ENCODE measurements at places on chromosomes 13 and 19.

- DNase-seq: no peak
Observed at GRCh38 chr19:47469363-47469700, 2.4 kb downstream of the SLC8A2 start.

GRCh38 chr19:42528354-42529247 is at the start of gene CEACAM1:
TSS of gene CEACAM1 (minus strand) at chr19:42528481. CDS start at chr19:42528374, 107 bp downstream.
- DNase-seq: peak; percentile 28

DNA sequence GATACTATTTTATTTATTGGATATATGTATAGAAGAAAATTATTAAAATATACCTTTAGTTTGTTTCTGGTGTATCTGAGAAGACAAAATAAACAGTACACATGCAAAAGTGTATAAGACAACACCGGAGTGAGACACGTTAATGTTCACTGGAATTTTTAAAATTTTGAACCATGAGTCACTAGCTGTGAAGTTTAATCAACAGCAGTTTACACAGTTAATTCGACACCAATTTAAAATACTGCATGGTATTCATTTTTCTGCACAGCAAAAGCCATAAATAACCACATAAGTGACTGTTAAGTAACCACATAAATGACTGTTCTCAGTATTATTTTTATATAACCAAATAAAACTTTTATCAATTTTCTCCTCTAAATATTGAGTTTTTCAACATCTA is 418.7 kb upstream of the NBEA start:
- DNase-seq: no peak

DNA sequence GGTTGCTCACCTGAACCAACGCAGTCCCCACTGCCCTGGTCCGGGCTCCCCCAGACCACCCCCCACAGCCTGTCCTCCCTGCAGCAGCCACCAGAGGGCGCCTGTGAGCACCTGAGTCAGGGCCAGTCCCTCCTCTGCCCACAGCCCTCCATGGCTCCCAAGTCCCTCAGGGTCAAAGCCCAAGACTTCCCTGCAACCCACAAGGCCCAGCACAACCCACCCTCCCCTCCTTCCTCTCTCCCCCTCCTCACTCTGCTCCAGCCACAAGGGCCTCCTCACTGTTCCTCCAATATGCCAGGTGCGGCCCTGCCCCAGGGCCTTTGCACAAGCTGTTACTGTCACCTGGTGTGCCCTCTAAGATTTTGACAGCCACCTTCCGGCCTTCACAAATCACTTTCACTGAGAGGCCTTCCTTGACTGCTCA is 10.9 kb downstream of the GNA15 start:
- peak; percentile 80 for DNase-seq

DNA sequence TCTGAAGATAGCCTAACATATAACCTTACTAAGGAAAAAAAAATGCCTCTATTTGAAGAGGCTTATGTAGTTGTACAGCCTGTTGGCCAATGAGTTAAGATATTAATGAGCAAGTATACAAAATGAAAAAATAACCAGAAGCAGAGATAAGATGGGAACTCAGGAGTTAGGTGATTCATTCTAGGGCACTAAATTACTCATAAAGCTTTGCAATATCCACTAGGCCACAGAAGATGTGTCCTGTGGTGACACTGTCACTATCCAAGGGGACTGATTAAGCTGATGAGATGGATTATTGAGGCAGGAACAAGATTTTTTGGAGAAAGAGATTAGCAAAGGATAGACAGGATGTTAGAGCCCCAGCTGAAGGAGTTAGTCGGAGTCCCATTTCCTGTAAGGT is 99.6 kb downstream of the LIG4 start:
- DNase-seq: no peak

GRCh38 chr19:49338691-49339300 is 3.6 kb downstream of the CD37 start:
- DNase-seq: no peak

DNA sequence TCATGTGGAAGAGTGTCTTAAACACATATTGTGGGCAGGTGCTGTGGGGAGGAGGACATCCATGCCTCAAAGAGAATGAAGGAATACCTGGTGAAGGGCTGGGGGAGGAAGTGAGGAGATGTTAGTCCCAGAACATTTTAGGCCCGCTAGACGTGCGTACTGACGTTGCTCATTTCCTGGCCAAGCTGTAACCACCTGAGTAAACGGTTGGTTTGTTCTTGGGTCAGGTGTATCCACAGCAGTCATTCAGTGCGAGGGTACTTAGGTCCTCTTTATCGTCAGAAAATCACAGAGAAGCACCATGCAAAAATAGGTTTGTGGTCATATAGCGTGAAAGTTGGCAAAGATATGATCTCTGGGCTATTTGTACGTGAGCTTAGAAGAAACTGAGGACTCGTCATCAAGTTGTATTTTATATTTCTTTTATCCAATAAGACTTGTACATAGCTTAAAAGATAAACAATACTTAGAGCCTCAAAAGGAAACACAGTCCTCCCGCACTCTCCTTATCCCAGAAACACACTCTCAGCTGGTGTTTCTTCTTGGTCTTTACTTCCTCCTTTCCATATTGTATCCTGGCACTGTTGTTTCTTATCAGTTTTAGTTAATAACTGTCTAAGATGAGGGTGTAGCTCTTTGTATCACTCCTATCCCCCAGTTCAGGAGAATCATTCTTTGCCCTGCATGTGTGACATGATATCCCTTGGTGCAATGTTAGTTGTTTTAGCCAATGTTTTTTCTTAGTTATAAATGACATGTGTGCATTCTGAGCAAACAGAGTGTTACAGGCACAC is 52.0 kb downstream of the ARHGEF7 start:
- no peak for DNase-seq

DNA sequence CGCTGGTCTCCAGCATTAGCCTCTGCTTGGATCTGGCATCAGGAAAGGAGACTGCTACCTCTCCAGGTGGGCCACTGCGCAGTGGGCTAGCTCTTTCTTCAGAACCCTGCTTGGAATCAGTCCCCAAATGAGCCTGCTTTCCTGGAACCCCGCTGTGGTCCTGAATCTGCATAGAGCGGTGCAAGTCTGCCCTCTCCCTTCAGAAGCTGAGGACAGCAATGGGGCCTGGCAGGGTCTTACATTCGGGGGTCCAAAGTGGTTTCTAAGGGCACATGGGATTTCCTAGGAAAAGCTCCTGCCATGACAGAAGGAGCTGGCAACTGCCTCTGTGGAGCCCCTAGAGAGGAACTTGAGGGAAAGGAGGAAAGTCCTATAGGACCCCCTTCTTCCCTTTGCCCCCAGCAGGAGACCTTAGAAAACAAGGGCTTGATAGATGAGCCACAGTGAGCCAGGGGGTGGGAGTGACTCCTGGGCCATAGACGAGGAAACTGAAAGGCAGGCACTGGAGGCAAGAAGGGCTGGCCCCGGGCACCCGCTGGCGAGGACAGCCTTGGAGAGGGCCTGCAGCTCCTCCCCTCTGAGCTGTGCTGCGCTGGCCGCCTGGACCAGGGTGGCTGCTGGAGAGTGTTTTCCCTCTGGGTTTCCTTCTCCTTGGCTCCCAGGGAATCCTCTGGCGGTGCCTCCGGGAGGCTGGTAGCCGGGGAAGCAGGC is 1.4 kb upstream of the VSTM2B start:
- no peak for DNase-seq

- DNase-seq: no peak
Observed at GRCh38 chr13:92054389-92054788, 656.0 kb downstream of the GPC5 start.

- no peak for DNase-seq
Observed at GRCh38 chr19:38667661-38668171, 20.3 kb downstream of the ACTN4 start.

DNA sequence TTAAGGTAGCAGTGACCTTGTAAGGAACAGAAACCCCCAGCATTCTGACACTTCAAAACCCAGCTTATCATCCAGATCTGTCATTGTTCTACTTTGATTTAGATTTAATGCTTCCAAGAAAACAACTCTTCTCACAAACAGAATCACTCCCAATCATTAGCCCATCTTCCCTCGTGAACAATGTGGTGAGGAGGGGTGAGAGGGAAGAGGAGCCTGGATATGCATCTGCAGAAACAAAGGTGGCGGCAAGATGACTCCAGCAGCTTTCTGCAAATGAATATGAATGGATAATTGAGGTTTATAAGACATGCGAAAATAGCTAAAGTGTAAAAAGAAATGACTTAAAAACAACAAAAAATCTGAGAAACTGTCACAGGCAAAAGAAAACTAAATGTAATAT is 859.9 kb upstream of the SLC10A2 start:
- no peak for DNase-seq

DNA sequence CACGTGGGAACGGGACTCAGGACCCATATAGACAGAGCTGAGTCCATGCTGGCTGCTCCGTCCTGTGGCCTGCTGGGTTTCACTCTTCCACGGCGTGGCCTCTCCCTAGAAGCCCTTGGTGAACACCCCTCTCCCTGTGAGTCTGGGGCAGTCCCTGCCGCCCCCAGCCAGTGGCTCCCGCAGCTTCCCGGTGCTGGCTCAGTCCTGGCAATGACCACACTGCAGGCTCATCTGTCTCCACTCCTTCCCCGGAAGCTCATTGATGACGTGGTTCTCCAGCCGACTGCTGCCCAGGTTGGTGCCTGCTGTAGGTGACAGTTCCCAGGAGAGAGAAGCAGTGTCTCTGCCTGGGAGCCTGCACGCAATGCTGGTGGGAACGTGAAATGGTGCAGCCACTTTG is 2.1 kb upstream of the TEX29 start:
- DNase-seq: no peak

DNA sequence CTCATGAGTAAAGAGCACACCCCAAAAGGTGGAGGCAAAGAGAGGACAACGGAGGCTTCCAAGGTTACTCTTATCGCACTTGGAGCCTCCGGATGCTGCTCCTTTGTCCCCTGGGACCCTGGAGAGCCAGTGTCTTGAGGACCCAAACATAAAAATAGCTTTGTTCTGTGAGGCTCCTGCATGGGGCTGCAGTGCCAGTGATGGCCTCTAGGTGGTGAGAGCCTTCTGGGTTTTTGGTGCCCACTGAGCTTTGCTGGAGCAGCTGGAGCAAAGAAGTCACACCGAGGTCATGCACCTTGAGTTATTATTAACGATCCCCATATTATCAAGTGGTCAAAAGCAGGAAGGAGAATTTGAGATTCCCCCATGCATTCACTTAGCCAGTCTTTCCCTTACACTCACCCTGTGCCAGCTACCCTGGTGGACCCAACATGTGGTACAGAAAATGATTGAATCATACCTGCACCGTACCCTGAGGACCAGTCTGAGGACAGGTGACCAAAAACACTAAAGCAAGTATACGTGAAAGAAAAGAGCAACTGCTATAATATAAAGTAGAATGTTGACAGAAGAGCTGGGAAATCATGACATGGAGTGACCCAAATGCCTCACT is 41.5 kb downstream of the ZNF682 start:
- peak; percentile 19 for DNase-seq

DNA sequence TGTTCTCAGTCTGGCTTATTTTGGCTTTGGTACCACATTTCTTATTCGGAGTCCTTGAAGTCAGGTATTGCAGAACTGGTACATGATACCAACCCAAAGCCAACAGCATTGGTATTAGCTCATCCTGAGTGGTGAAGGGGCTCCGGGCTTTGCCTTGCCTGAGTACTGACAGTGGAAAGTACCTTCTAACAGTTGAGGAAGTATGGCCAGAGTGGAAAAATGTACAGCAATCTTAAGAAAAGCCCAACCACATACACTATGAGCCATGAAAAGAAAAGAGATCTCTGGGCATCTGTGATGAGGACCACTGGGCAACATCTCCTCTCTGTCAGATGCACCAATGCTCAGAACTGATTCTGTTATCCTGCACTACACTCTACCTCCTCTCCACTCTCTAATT is 8.3 kb downstream of the LCP1 start:
- peak; percentile 30 for DNase-seq

DNA sequence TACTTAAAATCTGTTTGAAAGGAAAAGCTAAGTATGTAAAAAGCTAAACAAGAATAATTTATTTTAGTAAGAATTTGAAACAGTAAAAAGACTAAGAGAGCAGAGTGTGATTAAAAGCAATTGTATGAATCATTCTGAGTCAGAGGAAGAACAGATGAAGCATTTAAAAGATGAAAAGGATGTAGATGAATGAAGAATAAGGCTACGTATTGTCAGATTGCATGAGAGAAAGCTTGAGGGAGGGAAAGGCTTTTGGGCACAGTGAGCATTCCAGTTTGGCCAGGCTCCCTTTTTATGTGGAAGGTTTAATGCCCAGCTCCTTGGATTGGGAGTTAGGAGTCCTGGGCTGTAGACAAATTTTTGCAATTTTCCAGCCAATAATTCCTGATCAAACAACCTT is 117.7 kb downstream of the FREM2 start:
- DNase-seq: no peak

GRCh38 chr19:6610934-6611852 is 20.2 kb upstream of the CD70 start:
- no peak for DNase-seq

- DNase-seq: no peak
Observed at GRCh38 chr19:43581467-43581866, 5.9 kb downstream of the PINLYP start.

DNA sequence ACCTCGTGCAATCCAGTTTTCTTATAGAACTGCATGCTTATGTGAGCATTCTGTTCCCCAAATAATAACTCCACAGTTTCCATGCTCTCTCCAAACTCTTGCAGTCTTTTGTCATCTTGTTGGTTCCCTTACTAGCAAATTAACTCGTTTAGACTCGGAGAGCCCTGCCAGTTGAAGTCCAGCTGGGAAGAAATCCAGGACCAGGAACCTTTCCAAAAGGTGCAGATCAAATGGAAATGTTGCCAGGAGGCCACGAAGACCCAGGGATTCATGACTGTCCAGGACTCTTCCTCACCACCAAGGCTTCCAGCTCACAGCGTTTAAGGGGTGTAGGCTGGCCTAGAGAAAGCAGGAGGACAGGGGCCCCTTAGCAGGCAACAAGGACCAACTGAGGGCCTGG is 2.1 kb upstream of the TDRD12 start:
- no peak for DNase-seq

- peak; percentile 83 for DNase-seq
Observed at GRCh38 chr19:46000491-46001246, 5.4 kb downstream of the CCDC61 start.

DNA sequence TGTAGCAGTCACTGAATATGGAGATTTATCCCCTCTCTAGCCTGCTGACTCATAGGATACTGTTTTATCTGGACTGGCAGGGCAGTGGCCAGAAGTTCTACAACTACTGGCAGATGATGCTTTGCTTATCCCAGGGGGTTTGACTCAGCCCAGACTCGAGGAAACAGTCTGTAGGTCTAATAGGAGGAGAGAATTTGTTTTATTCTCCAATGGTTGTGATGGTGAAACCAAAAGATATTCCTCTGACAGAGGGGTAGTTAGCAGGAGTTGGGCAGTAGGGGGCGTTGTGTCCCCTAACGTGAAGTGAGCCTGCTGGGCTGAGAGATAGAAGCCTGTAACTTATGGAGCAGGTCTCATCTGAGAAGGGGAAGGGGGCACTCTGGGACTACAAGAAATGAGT is 74.9 kb downstream of the WTIP start:
- no peak for DNase-seq

DNA sequence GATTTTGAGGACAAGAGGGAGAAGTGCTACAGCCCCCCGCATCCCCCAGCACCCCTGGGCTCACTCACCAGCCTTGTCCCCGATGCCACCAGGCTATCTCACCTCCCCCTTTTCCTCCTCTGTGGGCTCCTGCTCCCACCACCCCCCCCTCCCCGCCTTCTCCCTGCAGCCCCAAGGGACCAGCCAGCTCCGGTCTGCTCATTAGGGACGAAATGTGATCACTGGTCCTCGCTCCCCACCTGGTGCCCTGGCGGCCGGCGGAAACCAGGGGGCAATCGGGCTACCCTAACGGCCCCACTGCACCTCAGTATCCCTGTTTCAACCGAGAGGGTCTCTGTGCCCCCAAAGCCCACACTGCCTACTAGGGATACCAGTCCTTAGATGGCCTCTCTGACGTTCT is 2.7 kb downstream of the GPR4 start:
- DNase-seq: no peak
